Effector memory CD4-positive, alpha-beta T cell (primary cell): ENCODE measurements at places on chromosomes 4 and X.

DNA sequence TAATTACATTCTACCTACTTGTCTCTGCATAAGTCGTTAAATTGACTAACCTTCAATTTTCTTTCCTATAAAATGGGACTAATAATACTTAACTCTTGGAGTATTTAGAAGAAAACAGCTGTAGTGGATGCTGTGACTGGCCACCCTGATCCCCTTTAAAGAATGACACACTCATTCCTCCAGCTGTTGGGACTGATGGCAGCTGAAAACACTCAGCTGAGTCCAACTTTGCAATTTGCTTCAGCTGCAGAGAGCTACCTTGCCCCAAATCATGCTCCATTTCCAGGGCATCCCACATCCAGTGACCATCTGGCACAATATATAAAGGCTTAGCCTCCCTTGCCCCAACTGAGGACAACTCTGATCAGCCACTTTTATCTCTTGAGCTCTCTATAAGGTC is 89.1 kb downstream of the MID1IP1 start:
- no peaks in the 10 kb centered on the region for H3K27me3 ChIP-seq
- no peaks in the 10 kb centered on the region for H3K36me3 ChIP-seq
- no peak overlapping the region for H3K4me3 ChIP-seq

- no peaks in the 10 kb centered on the region for H3K36me3 ChIP-seq
- H3K4me3 ChIP-seq = no peak overlapping the region
- no peaks in the 10 kb centered on the region for H3K27me3 ChIP-seq
- H3K27ac ChIP-seq = no peak overlapping the region
- no peak for DNase-seq
These were observed 69.5 kb downstream of the SLAIN2 start for GRCh38 chr4:48410812-48411211.

DNA sequence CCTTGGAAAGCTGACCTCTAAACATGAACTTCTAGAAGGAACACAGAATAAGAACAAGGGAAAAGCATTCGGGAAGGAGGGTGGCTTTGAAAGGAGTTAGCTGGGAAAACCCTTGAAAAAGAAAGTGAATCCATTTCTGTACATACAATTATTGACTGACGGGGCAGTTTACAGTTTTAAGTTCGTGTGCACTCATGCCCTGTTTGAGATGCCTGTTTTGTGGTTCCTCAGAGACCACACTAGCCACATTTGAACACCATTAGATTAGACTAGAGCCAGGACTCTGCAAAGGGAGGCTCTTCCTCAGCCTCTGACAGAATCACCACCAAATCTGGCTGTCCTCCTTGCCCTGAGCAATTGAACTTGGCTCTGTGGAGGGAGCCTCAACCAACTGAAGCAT is 158.3 kb downstream of the PALLD start:
- no peak for DNase-seq
- no peaks in the 10 kb centered on the region for H3K36me3 ChIP-seq
- H3K4me3 ChIP-seq = no peak overlapping the region
- no peak overlapping the region for H3K27ac ChIP-seq
- H3K27me3 ChIP-seq = no peaks in the 10 kb centered on the region
- no peaks in the 10 kb centered on the region for H3K4me1 ChIP-seq

GRCh38 chr4:169963998-169964397 is 62.2 kb downstream of the MFAP3L start:
- H3K27me3 ChIP-seq = no peaks in the 10 kb centered on the region
- H3K36me3 ChIP-seq = no peaks in the 10 kb centered on the region
- no peak for DNase-seq
- no peak overlapping the region for H3K4me3 ChIP-seq

- DNase-seq = no peak
- H3K27me3 ChIP-seq = no peaks in the 10 kb centered on the region
- no peak overlapping the region for H3K27ac ChIP-seq
- no peaks in the 10 kb centered on the region for H3K36me3 ChIP-seq
- H3K4me3 ChIP-seq = no peak overlapping the region
These were observed 141.8 kb upstream of the PCDH18 start for GRCh38 chr4:137674066-137674465.
